ENCODE measurements at places on chromosomes 4 and X. TPM values are rescaled to one million over a fixed set of nuclear protein-coding genes. Genes with fewer than 3 reads are reported as not detected.

DNA sequence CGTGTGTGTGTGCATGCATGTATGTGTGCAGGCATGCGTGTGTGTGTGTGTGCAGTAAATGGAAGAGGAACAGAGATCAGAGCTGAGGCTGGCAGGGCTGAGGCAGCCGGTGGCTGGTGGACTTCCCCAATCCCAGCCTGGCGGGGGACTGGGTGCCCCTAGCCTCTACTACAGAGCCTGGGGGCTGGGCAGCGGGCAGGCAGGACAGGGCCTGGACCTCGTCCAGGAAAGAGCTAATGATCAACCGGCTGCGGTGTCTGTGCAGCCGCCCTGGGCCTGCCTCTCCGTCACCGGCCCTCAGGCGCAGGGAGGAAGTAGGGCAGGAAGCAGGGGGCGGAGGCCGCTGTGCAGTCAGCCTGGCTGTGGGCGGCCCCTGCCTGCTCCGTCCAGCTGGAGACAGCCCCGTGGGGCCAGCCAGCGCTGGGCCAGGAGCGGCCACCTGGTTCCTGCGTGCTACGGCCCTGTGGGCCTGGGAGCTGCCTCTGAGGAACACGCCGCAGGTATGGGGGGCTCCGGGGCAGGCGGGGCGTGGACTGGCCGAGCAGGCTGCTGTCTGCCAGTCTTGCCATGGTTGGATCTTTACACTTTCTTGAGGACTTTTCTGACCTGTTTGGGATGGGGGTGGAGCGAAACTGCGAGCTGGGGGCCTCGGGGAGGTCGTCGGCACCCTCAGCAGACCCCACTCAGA, at the start of gene SH3TC1:
TSS of gene SH3TC1 (plus strand) at position 385 of the 688 bp plus-strand sequence. CDS start 5,905 bp downstream, outside the sequence.
- no peak for DNase-seq

DNA sequence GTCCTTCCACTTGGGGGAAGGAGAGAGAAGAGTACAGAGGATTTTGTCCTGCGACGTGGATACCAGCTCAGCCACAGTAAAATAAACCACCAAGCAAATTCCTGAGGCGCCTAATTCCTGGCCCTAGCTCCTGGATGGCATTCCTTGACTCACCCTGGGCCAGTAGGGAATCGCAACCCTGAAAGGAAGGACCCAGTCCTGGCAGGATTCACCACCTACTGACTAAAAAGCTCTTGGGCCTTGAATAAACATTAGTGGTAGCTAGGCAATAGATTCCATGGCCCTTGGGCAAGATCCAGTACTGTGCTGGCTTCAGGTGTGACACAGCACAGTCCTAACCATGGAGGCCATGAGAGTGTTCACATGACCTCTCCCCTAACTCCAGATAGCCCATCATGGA, 45.6 kb downstream of the GABRA3 start:
- DNase-seq = peak; percentile 23

- DNase-seq = no peak
These were observed 45.9 kb downstream of the SAT1 start for GRCh38 chrX:23828881-23829280.

GRCh38 chrX:154515090-154515965, 704 bp downstream of the FAM3A start:
- DNase-seq = no peak

DNA sequence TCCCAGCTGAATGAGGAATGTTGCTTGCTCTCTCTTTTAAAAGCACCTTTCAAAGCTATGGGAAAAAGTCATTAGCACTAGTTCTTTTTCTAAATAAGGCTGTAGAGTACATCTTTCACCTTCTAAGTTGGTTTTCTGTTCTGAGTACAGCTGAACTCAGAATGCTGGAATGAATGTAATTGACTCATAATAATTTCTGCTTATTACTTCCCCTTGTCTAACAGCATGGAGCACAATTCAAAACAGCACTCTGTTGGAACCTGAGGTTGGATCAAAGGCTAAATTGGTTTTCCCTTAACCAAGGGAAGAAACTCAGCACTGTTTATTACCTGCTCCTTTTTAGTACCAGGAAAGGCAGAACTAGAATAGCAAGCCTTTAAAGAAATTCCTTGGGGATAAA, 33.5 kb upstream of the CYP2U1 start:
- DNase-seq = no peak

DNA sequence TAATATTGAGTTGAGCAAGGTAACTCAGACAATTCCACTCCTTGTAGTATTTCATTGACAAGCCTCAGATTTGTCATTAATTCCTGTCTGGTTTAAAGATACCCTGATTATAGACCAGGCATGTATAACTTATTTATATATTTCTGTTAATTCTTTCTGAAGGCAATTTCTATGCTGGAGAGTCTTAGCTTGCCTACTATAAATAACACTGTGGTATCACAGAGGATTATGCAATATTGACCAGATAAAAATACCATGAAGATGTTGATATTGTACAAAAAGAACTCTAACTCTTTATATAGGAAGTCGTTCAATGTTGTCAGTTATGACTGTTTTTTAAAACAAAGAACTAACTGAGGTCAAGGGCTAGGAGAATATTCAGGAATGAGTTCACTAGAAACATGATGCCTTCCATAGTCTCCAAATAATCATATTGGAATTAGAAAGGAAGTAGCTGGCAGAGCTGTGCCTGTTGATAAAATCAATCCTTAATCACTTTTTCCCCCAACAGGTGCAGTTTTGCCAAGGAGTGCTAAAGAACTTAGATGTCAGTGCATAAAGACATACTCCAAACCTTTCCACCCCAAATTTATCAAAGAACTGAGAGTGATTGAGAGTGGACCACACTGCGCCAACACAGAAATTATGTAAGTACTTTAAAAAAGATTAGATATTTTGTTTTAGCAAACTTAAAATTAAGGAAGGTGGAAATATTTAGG, 821 bp downstream of the CXCL8 start:
- DNase-seq = no peak

DNA sequence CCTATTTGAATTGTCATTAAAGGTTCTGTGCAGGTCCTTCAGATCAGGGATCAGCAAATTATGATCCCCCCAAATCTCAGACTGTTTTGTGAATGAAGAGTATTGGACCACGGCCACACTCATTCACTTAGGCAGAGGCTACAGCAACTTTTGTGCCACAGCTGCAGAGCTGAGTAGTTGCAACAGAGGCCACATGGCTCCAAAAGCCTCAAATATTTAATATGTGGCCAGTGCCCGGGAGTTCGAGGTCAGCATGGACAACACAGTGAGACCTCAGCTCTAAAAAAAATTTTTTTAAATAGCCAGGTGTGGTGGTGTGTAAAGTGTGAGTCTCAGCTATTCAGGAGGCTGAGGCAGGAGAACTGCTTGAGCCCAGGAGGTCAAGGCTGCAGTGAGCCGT, 100.7 kb downstream of the NSUN7 start:
- DNase-seq = no peak

DNA sequence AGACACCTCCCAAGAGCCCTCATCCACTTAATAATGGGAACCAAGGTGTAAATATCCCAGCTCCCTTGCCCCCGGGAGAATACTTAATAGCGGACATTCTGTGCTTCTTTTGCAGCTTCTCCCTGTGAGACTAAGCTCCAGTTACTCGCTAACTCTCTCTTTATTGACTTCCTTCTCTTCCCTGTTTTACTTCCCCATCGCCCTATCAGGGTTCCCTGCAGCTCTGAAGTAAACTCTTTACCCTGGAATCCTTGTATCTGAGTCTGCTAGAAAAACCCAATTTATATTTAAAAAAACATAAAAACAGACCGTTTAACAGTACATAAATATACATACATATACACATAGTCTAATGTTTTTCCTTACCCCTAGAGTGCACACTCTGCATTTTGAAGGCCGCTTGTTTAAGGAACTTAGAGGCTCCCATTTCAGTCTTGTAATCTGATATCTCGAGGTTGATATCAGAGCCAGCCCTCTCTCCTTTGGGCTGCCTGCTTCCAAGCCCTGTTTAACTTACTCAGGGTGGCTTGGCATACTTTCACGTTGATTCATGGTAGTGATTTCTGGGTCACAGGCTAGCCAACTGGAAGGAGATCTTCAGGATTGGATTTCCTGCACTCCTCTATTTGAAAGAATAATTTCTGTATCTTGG, 177.4 kb upstream of the SCML1 start:
- no peak for DNase-seq

The GAGE13 gene
- not detected for total RNA-seq

The CACNA1F gene
- total RNA-seq = 0.94 TPM

Data from H9 (cell line).